ENCODE measurements at places on chromosomes 4 and X. TPM values are rescaled to one million over a fixed set of nuclear protein-coding genes. Genes with fewer than 3 reads are reported as not detected.

The MAGEB16 gene
- total RNA-seq = not detected

The MAGEA4 gene
- total RNA-seq = not detected

The TACR3 gene
- not detected for total RNA-seq

The PF4V1 gene
- total RNA-seq = not detected

GRCh38 chrX:65537229-65537628 is 2.6 kb upstream of the LAS1L start:
- no peak for DNase-seq

DNA sequence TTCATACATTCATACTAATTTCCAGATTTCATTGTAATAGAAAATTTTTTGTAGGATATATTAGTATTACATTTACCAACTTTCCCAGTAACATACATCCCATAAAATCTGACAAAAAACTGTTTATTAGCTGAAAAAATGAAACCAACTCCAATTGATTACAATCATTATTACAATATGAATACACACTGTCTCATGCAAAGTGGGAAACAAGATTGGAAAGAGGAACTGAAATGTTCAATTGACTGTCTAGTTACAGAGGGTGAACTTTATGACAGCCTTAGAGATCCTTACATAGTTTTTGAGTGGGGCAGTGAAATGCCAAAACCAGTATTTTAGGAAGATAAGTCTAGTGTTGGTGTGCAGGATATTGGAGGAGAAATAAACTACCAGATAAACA is 2.3 kb upstream of the AMBN start:
- DNase-seq = no peak

DNA sequence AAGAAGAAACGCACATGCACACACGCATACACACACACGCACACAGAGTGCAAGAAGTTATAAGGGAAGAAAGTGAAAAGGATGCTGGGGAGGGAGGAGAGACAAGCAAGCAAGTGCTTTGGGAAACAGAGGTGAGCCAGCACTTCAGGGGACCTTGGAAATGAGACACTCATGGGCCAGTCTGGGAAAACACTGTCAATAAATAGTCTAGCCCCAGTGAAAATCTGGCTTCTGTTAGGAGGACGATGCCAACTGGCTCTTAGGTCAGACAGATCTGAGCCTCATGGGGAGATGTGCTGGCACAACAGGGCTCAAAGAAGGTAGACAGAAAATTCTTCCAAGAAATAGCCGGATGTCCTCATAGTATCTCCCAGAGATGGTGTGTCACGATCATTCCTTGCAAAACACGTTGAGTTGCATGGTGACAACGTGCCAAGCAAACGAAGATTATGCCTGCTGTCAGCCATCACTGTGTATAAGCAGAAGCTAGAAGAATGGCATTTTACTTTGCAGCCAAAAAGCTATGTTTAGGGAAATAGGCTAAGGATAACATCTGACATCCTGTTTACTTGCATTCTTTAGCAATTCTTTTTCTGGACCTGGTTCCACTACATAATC is 557 bp upstream of the ARHGEF6 start:
- DNase-seq = no peak

- no peak for DNase-seq
Measured at GRCh38 chrX:125266153-125266660, 53.5 kb upstream of the TEX13C start.

- DNase-seq = no peak
Measured at GRCh38 chrX:67613996-67614395, 70.2 kb downstream of the AR start.

DNA sequence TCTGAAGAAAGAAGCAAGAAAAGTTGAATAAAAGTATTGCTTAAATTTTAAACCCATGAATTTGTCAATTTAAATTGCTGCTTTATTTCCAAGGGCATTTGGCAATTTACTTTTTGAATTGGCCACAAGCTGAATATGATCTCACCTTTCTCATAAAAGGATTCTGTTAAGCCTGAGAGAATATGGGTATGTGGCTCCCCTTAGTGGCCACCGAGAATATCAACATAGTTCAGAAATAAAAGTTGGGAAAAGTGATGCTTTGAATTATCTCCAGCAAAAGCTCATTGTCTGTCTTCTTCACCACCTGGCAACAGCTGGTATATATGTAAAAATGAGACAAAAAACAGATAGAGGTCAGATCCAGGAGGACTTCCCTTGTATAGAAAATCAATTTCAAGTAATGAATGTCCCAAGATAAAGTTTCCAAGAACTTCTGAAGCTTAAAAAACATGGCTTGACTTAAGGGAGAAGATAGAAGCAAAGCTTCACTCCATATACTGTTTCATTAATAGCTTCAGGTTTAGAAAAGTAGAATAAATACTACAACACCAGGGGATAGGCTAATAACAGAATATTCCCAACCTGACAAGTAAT is 290.7 kb upstream of the FAM241A start:
- no peak for DNase-seq

GRCh38 chr4:171266671-171267070 is 546.5 kb upstream of the GALNTL6 start:
- DNase-seq = no peak

GRCh38 chr4:6776920-6777635 is 5.4 kb upstream of the KIAA0232 start:
- DNase-seq = no peak

DNA sequence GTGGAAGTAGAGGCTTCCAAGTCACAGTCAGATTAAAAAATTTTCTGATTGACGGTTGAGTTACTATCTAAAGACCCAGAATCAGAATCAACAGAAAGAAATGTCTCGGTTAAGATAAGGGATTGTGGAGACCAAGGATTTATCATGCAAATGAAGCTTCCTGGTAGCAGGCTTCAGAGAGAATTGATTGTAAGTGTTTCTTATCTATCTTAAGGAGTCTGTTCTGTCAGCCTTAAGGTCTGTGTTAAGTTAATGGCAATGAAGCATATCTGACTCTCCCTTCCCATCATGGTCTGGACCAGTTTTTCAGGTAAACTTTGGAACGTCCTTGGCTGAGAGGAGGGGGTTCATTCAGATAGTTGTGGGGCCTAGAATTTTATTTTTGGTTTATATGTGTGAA is 780.2 kb downstream of the FAM133A start:
- DNase-seq = no peak

DNA sequence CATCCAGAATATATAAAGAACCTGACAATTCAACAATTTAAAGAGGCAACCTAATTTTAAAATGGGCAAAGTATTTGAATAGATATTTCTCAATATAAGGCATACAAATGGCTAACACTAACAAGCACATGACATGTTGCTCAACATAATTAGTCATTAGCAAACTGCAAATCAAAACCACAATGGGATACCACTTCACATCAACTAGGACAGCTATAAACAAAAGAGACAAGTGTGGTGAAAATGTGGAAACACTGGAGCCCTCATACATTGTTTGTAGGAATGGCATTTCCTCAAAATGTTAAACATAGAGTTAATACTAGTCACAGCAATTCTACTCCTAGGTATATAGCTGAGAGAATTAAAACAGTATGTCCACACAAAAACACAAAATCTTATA is 96.7 kb downstream of the CORIN start:
- no peak for DNase-seq

GRCh38 chr4:144421839-144422565 is 224.0 kb upstream of the HHIP start:
- DNase-seq = no peak

DNA sequence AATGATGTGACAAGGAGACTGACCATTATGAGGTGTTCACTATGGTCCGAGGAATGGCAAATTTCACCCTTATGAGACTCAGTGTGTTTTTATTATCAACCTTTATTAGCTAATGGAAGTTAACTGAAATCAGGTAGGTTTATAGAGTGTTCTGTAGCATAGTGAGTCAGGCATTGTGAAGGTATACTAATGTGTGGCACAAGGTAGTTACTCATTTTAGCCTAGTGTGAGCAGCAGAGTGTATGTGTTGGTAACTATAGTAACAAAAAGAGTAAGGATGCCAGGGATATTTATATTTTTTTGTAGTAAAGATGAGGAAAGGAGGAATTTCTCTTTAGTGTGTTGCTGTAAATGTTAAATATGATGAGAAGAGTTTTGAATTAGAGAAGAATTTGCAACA is 12.0 kb downstream of the PDLIM5 start:
- no peak for DNase-seq
